Activated CD4-positive, alpha-beta T cell treated with anti-CD3 and anti-CD28 coated beads, Interleukin-2, Interleukin-6, amounts not matched to agents 100 ng/mL and 50 ng/mL, durations not matched to agents 16 hours and 8 hours (primary cell): ENCODE measurements at places on chromosomes 5 and 9.

- DNase-seq: no peak
Observed at GRCh38 chr5:155069961-155070360, 56.4 kb downstream of the KIF4B start.

DNA sequence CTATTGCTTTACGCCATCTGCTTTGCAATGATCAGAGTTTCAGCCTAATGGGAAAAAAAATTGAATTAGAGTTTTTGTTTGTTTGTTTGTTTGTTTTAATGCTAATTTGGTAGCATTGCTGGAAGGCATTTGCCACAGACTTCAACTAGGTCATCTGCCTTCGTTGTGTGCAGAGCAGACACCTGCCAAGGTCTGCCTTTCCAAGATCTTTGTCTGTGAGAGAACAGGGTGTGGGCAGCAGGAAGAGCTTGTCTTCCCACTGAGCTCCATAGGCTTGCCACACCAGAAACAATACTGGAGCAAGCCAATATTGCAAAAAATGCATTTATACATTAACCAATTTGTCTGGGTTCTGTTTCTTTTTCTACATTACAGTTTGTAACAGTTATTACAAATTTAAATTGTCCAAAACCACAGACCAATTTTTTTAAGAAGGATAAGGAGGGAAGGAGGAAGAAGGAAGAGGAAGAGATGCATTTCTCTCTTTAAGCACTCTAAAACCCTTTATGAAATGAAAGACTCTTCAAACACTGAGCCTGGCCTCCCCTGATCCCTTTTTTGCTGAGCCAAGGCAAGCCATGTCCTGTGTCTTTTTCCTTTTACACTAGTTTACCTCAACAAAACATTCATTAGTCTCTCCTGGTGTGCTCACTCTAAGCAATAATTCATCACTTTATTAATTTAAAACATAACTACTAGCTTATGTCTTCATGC, 210.5 kb downstream of the SNX18 start:
- no peak for DNase-seq

DNA sequence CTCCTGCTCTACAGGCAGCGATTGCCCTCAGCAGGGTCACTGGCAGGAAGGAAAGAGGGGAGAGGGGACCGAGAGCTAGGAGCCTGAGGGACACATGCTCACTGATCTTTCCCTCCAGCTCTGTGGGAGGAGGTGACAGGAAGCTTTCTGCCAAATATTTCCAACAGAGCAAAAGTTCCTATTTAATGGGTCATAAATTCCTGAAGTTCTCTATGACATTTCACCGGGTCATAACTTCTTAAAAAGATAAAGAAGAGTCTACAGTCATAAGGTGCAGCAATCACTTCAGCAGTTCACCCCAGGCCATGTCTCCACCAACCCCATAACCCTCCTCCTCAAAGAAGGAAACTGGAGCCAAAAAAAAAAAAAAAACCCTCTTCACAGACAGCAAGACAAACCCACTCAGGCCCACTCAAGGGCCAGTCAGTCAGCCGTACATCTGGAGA, 481.1 kb downstream of the NR2F1-AS1 start:
- DNase-seq: no peak

DNA sequence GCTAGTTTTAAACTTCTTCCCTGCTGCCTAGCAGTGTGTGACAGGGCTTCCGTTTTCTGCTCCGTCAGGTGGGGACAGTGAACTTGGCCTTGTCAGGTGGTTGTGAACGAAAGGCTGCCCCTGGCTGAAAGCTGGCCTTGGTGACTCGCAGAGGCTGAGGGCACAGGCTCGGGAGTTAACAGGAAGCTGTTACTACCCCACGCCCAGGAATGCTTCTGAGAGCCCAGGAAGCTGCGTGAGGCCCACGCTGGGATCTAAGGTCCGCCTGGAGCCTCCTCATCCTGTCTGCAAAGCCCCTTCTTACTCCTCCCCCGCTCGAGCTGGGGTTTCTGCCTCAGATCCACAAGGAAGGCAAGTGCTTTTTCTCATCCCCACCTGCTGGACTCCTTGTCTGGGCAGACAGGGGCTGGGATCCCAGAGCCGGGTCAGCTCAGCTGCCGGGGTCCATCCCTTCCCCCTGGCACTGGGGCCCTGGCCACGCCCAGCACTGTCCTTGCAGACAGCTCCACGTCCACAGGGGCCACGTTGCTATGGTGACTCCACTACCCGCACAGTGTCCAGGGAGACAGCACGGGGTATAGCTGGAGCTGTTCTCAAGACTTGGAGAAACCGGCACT, 124.7 kb upstream of the TBC1D2 start:
- DNase-seq: no peak

DNA sequence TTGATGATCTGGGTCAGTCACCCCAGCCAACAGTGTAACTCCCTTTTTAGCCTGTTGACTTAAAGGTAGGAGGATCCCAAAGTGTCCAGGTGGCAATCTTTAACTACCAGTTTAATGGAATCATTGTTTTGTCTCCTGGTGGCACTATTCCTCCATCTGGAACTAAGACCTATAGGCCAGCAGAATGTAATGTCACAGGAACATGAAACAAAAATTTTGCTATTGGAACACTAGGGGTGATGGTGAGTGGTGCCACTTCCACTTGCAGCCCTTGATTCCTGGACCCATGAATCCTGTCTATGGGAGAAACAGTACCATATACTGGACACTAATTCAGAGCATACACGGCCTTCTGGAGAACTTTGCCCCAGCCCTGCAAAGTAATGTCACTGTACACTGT, 219.5 kb upstream of the RASA1 start:
- no peak for DNase-seq

- no peak for DNase-seq
Observed at GRCh38 chr9:104027295-104027694, 66.8 kb upstream of the SMC2 start.

- peak; percentile 62 for DNase-seq
Observed at GRCh38 chr5:172170251-172170701, 17.7 kb downstream of the STK10 start.

DNA sequence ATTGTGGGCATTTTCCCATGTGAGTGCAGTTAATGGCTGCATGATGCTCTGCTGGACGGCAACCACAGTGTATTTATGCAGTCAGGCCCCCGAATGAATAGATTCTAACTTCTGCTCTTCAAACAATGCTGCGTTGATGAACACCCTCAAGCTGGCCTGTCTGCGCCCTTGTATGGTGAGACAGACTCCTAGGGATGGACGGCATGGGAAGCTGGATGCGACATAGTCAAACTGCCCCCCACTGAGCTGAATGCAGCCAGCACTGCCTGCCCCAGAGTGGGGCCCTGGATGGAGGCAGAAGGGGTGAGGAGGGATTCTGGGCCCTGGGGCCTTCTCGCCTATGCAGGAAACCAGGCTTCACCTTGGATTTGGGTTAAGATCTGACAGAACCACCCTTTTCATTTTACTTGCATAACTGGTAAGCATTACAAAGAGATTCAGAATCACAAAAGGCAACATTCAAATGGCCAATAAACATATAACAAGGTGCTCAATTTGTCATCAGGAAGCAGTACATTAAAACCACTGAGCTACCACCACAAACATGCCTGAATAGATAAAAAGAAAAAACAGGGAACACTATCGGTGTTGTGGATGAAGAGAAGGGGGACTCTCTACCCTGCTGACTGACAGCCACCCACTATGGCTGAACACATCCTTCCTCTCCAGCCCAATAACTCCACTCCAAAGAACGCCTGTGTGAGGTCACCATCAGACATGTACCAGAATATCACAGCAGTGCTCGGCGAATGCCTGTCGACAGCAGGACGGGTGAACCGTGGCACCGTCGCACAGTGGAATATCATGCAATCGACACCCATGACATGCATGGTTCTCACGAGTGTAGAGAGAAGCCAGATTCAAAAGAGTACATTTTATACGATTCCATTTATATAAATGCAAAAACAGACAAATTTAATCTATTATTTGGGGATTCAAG, 79.1 kb downstream of the RAPGEF1 start:
- DNase-seq: no peak

DNA sequence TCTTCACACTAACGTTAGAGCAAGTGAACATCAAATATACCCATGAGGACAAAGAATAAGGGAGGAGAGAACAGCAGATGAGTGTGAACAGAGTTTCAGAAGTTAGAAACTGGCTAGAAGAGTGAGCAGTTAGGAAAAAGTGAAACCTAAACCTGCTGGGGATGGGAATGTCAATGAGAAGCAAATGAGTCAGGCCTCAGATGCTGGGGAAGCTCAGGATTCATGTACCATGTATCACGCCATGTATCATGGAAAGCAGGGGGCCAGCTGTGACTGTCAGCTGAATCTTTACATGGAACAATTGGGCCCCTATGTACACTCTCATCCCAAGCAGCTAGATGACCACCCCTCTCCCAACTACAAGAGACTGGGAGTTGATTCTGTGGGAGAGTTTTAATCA, 16.2 kb downstream of the GDF9 start:
- DNase-seq: no peak
